CD4-positive, alpha-beta T cell treated with Interleukin-17A for 4 hours (primary cell): ENCODE measurements at places on chromosomes 3 and 15.

DNA sequence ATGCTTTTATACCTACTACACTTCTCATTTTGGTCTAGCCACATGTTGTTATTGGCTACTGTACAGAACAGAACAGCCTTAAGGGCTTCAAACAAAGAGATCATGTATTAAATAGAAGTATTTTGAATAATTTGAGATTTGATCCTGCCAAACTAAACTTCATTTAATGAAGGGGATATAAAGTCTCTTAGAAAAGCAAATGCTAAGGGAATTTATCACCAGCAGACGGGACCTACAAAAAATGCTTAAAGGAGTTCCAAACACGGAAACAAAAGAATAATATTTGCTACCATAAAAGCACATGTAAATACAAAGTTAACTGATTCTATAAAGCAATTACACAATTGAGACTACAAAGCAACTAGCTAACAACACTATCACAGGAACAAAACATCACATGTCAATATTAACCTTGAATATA lies 23.6 kb upstream of the FMN1 start:
- no peak for DNase-seq

DNA sequence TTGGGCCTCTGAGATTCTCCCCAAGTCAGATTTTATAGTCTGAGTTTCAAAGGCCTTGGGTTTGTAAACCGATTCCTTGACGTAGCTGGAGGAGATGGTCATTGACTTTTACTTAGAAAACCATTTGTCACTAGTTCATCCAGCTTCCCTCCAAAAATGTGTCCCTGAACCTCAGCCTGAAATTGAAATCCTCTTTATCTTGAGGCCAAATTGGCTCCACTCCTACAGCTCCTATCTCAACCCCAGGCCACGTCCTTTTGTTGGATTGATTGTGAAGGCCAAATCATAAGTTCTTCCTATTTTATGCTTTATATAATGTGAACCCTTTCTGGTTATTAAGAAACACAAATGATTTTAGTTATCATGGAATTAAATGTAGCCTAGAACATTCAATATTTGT lies 193.9 kb upstream of the SUCLG2 start:
- DNase-seq, result no peak

DNA sequence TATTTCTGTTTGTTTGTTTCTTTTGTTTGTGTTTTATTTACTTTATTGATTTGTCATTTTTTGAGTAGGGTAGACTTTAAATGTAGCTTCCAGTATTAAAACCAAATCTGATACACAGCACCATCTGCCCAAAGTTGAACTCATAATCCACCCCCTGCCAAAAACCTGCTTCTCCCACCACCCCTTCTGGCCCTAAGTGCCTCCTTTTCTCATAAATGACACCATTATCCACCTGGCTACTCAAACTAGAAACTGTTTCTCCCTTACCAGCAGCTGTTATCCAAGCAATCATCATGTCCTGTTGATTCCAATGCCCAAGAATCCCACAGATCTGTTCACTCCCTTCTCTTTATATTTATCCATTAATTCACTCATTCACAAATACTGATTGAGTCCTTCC lies 21.8 kb upstream of the PTX3 start:
- no peak for DNase-seq

- DNase-seq, result no peak
Observed at GRCh38 chr3:86152620-86153019, 838.3 kb downstream of the VGLL3 start.

DNA sequence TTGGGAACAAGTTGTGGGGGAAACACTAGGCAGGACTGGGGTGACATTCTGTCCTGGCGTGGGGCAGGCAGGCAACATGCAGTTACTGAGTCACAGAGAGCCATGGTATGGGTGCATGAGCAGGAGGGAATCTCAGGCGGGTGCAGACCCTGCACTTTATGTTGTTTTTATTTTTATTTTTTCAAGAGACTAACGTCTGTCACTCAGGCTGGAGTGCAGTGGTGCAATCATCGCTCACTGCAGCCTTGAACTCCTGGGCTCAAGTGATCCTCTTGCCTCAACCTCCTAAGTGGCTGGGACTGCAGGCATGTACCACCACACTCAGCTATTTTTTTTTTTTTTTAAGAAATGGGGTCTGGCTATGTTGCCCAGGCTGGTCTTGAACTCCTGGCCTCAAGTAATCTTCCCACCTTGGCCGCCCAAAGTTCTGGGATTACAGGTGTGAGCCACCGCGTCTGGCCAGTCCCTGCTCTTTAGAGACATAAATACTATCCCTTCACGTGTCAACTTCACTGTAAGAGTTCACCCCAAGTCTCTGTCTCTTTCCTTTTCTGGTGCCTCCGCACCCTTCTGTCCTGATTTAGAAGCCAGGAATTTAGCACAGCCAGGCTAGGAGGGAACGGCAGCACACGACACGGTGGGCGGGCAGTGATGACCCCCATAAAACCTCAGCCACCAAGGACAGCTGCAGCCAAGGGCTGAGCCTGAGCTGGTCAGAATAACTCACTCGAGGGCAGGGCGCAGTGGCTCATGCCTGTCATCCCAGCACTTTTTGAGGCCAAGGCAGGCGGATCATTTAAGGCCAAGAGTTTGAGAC lies 72.8 kb upstream of the IQSEC1 start:
- DNase-seq, result no peak

GRCh38 chr3:53350652-53351051 lies 3.3 kb upstream of the DCP1A start:
- DNase-seq, result peak; percentile 11

GRCh38 chr3:16840101-16840424 lies 44.7 kb upstream of the PLCL2 start:
- DNase-seq, result no peak

- no peak for DNase-seq
Observed at GRCh38 chr3:178446059-178446458, 90.2 kb upstream of the KCNMB2 start.

- no peak for DNase-seq
Observed at GRCh38 chr3:192890347-192891335, 27.0 kb downstream of the MB21D2 start.

GRCh38 chr3:188240189-188240981 lies 86.4 kb downstream of the LPP start:
- DNase-seq, result no peak

GRCh38 chr3:195601382-195601781 lies 17.6 kb upstream of the APOD start:
- no peak for DNase-seq

DNA sequence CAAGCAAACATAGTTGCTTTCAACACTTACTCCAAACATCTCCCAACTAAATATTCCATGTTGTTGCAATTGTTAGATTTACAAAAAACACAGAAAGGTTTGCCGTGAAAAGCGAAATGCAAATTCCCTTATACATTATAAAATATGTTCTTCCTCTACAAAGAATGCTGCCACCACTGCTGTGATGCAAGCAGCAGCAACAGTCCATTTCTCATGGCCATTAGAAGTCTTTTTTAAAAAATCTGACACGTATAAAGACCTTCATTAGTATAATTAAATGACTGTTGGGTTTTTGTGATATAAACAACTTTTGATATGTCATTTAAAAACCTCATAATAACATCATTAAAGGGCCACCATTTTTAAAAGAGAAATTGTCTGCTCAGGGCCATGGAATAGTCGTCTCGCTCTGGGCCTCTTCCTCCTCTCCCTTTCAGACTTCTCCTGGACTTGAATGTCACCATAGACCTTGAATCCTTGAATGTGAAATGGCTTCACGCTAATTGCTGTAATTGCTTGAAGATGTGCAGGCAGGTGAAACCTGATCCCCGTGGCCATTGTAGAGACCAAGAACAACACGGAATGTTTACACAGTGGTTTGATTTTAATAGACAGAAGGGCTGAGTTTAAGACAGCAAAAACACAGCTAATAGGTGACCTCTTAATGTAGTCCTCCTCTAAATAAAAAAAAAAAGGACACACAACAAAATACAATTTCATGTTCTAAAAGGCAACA lies 450.4 kb downstream of the FOXP1 start:
- no peak for DNase-seq

- DNase-seq, result no peak
Observed at GRCh38 chr3:171526869-171527268, 66.7 kb upstream of the TNIK start.
